Activated CD4-positive, CD25-positive, alpha-beta regulatory T cell treated with anti-CD3 and anti-CD28 coated beads, Interleukin-2, amount 50 U/mL, for 16 hours (primary cell): ENCODE measurements at places on chromosomes 5 and 9.

GRCh38 chr9:126695186-126695585 is 81.5 kb downstream of the LMX1B start:
- DNase-seq = no peak

- no peak for DNase-seq
Observed at GRCh38 chr9:69673311-69673640, 1.1 kb upstream of the APBA1 start.

DNA sequence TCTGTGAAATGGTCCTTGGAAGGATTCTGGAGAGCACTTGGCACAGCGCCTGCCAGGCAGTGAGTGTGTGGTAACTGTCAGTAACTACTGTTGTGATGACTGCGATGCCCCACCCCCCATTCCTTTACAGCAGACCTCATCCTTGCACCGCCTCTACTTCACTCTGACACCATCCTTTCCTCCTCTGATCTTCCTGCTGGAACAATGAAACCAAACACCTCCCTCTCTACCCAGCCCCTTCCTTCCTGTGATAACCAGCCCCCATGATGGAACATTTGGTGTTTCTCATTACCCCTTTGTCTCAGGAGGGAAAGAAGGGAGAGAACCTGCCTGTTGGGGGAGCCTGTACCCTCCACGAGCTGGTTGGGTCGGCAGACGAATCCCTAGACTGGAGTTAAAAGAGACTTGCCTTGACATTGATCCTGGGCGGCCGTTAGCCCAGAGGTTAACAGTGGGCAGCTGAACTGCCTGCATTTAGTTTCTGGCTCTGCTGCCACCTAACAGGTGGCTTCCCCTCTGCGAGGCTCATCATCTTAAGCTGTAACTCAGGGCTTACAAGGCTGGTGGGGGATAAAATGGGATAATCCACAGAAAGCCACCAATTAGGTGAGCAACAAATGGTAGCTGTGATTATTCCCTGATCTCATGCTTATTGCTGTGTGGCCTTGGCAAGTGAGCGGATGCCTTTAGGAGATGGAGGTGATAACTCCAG is 34.2 kb upstream of the GRPEL2 start:
- no peak for DNase-seq

DNA sequence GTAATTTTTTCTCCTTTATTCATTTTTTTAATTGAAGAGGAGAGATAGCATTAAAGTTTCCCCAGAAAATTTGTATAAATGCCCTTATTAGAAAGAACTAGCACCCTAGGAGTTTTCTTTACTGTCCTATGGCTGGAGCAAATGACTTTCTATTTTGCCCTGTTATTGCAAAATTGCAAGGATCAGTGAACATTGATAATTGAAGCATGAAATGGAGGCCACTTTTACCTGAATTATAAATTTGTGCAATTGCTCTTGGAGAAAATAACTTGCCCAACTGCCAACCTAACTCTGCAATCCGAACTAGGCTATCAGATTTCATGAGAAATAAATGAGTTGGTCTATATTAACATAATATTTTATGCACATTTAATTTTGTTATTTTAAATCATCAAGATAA is 111.9 kb downstream of the MTRR start:
- no peak for DNase-seq

GRCh38 chr5:78430866-78431265 is 70.4 kb downstream of the SCAMP1 start:
- no peak for DNase-seq

GRCh38 chr9:131271506-131271931 is 4.8 kb downstream of the FAM78A start:
- no peak for DNase-seq
